Activated CD8-positive, alpha-beta memory T cell treated with anti-CD3 and anti-CD28 coated beads, Interleukin-2, amount 10 ng/mL, durations not matched to agents 7 days and 5 days (primary cell): ENCODE measurements at places on chromosomes 13 and 19. TPM values are rescaled to one million over a fixed set of nuclear protein-coding genes. Genes with fewer than 3 reads are reported as not detected.

GRCh38 chr13:78736142-78736541 lies 77.2 kb upstream of the OBI1 start:
- DNase-seq = no peak

DNA sequence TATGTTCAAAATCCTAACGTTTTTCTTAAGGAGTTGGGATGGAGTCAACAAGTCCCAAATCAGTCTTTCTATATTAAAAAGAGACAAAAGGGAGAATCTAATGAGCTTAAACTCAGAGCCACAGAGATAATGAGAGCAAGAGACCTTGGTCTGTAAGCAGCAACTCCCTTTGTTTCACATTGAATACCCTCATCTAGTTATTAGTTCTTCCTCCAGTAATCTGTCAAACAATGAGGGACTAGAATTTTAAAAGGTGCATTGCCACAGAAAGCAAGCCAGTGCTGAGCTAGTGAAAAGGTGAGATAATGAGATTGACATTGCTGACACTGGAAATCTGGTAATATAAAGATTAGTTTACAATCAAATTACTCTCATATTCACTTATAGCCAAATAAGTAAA lies 718.6 kb downstream of the DACH1 start:
- no peak for DNase-seq

GRCh38 chr13:27293873-27294515 lies 23.4 kb downstream of the RASL11A start:
- DNase-seq = peak; percentile 45

DNA sequence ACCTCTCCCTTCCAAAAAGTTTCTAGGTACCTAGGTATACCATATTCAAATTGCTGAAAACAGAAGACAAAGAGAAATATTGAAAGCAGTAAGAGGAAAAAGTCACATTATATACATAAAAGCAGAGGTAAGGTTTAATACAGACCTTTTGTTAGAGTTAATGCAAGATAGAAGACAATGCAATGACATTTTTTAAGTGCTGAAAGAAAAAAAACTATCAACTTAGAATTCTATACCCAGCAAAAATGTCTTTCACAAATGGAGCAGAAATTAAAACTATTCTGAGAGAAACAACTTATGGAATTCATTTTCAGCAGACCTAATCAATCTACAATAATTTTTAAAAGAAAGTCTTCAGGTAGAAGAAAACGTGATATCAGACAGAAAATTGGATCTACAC lies 77.2 kb downstream of the CRYL1 start:
- no peak for DNase-seq

DNA sequence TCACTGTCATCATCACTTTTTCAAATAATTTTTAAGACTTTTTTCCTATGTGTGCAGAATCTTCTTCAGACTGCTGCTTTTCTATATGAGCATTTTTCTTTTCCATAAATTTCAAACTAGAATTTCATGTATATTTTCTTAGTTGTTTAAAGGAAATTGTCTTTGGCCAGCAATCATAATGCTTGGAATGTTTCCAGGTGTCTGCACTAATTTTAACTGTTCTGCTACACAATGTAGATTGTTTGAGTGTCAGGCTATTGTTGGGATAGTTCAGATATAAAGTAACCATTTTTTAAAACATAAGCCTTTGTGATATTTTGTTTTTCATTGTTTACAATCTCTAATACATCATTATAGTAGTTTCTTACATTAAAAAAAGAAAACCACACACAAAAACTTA lies 1418.5 kb downstream of the EFNB2 start:
- DNase-seq = no peak

DNA sequence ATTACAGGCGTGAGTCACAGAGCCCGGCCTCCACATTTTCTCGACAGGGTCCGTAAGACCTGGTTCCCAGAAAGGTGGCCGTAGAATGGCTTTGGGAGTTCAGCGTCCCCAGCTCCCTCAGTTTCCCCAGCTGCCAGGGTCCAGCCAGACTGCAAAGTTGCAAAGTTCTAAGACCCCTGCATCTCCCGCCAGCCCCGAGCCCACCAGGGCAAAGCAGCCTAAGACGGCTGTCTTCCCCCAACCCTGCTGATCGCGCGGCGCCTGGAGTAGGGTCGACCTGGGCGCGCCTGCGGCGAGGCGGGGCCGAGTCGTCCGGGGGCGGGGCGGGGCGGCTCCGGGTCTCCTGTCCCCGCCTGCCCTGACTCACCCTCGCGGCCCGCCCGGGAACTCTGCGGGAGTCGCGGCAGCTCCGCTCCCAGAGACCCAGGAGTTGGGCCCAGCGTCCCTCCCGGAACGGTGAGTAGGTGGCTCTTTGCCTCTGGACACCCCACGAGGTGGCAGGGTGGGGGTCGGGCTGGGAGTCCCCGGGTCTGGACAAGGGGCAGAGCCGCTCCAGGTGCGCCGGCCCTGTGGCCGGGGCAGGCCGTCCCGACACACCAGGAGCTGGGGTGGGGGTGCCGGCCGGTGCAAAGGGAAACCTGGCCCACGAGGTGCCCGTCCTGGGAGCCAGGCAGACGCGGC lies at the start of gene LRRC8E:
LRRC8E (plus strand) TSS at position 366 of the 681 bp plus-strand sequence. CDS start 7,094 bp downstream, outside the sequence.
- DNase-seq = no peak

DNA sequence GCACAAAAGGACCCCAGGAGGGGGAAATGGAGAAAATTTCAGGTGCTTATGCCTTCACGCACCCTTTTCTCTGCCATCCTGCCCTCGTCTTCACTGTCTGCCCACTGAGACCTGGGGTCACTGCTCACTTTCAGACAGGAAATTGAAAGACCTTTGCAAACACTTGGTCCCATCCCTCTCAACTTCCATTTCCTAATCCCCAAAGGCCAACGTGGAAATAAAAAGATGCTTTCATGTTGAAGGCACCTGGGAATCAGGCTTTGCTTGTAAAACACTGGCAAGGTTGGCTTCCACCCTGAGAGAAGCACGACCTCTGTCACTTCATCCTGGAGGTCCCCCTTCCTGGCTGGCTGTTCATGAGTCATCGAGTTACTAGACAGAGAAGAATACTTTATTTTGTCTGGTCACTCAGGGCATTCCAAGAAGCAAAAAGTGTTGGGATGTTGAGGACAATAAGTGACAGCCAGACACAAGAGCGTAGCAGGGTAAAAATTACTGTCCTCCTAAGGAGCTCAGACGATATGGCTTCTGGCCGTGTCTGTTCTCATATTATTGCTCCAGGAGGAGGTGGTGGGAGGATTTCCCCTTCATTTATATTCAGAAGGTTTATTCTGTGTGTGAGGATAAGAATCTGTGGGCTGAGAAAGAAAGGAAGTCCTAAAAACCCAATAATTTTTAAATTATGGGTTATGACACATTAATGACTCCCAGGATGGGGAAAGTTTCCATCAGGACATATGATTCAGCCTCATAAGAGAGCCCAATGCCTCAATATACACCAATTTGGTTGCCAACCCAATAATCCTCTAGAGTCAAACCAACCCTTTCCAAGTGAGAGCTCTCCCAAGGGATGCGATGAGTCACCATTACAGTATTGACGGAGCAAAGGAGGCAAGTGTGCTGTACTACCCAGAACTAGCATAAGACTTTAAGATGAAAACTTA lies 409.0 kb downstream of the COG6 start:
- no peak for DNase-seq

GRCh38 chr19:11624069-11624463 lies 26.8 kb downstream of the ZNF627 start:
- no peak for DNase-seq

DNA sequence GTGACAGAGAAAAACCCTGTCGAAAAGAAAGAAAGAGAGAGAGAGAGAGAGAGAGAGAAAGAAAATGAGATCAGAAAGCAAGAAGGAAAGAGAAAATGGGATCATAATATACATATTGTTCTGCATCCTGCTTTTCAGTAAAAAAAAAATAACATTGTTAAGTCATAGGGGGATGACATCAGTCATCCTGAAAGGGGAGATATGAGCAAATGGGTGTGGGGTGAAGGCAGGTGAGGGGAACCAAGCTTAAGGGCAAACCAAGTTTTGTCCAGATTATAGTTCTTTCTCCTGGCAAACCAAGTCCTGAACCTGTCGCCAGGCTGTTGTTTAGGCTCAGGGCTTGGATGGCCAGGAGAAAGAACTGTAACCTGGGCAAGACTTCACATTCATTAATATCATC lies 92.6 kb upstream of the TMTC4 start:
- DNase-seq = no peak

- peak; percentile 82 for DNase-seq
Observed at GRCh38 chr19:35153701-35154524, 622 bp upstream of the FXYD5 start.

KLK15 gene
- not detected for total RNA-seq

- DNase-seq = no peak
Observed at GRCh38 chr13:80109303-80109702, 231.6 kb downstream of the SPRY2 start.

GRCh38 chr19:33809960-33810359 lies 13.3 kb downstream of the KCTD15 start:
- DNase-seq = no peak

TNFRSF19 gene
- total RNA-seq = 0.28 TPM

DNA sequence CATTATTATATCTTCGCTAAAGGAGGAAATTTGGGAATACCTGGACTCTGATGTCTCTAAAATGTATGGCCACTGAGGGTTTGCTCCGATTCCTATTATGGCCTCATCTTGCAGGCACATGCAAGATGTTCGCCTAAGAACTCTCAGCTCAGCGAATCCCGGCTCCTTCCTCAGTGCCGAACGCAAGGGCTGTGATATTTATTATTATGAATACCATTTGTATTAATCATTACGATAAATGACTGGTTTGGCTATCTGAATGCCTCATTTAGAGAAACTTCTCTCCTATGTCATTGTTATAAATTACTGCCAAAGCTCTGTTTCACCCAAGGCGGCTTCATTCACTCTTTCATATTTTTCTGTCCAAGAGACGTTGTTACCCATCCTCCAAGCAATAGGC lies 369.7 kb upstream of the TSHZ3 start:
- peak; percentile 21 for DNase-seq

IL12RB1 gene
- total RNA-seq = 69.9 TPM

TMEM145 gene
- 1.1 TPM for total RNA-seq

AMER2 gene
- not detected for total RNA-seq

GRCh38 chr13:69461397-69461796 lies 646.2 kb upstream of the ATXN8OS start:
- no peak for DNase-seq

CBARP gene
- total RNA-seq = 0.29 TPM

PDE4C gene
- 0.14 TPM for total RNA-seq

- no peak for DNase-seq
Observed at GRCh38 chr13:109628251-109628699, 158.1 kb downstream of the IRS2 start.

- DNase-seq = no peak
Observed at GRCh38 chr13:80145171-80145690, 195.7 kb downstream of the SPRY2 start.

- no peak for DNase-seq
Observed at GRCh38 chr13:105825071-105825470, 710.4 kb downstream of the EFNB2 start.

DNA sequence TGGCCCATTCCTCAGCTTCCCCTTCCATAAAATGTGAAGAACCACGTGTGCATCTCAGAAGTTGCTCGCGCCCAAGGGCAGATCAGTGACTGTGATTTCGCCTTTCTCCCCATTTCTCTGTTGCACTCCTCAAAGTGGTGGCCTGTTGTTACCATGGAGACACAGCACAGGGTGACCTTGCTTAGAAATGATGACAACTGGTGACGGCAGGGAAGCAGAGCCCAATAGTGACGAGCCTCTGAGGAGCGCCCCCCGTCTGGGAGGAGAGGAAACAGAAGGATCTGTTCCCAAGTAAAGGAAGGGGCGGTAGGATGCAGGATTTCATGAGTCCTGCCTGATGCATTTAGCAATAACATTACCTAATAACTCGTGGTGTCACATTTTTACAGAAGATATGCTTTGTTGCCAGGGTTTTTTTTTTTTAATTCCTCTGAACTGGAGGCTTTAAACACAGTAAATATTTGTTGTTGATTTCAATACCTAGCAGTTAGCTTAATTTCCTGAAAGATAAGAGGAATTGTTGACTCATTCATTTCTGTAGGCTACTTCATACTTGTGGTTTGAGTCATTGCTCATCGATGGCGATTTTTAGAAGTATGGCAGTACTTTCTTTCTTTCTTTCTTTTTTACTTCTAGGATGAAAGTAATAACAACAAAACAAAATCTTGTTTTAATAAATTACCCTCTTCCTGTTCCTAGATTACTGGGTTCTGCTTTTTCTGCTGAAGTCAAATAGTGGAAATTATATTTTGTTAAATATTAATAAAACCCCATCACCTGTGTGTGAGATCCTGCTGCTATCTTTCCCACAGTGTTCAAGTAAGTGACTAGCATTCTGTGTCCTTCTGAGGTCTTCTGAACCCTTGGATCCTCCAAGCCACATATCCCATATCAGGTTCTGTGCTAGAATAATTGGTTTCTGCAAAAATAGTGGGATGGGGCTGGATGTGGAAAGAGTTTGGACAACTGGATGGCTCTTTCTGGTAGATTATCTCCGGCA lies 36.0 kb downstream of the MBNL2 start:
- peak; percentile 46 for DNase-seq

DNA sequence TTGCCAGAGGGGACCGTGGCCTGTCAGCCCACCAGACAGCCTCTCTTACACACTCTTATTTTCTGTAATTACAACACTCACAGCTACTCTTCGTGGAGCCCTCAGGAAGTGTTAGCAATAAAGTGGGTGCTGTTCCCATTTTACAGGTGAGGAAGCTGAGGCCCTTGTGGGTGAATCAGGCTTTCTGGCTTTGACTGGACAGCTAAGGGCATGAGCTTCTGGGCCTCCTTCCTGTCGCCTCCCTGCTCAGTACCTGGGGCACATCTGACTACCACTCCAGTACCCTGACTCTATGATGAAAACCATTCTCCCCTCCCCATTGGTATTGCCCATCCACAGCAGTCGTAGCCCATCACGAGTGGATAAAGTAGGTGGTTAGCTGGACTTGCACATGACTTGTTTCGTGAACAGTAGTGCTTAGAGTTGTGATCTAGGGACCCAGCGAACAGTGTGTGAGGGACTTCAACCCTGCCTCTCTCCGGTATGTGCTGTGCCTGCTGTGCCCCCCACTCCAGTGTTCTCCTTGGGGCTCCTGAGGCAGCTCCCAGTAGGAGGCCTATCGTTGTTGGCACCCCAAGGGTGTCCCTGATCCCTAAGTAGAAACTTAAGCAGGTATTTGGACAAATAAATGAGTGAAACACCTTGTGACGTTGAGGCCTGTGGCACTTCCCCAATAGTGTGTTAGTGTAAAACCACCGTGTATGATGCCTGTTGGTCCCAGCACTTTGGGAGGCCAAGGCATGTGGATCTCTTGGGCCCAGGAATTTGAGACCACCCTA lies 38.6 kb downstream of the GATAD2A start:
- DNase-seq = peak; percentile 57

GRCh38 chr19:4971424-4971793 lies 2.5 kb downstream of the KDM4B start:
- DNase-seq = no peak

DNA sequence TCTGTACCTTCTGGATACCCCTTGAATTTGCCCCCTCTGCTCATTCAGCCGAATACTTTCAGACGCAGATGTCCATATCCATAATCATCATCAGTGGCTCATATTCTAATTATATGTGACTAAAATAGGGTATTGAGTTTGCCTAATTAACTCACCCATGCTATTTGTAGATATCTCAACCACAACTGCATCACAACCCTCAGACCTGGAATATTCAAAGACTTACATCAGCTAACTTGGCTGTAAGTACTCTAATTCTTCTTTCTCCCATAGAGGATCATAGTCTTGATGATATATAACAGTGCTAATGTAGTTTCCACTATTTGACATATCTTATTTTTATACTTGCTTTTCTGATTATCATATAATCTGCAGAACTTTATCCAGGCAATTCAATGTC lies 35.8 kb downstream of the RXFP2 start:
- DNase-seq = no peak

EBPL gene
- total RNA-seq = 43.5 TPM

- DNase-seq = no peak
Observed at GRCh38 chr13:75407473-75407872, 74.5 kb downstream of the TBC1D4 start.
